ENCODE measurements at places on chromosomes 2 and 18.

GRCh38 chr2:105125428-105125827, 87.6 kb downstream of the MRPS9 start:
- no peak for DNase-seq

- DNase-seq, result no peak
Observed at GRCh38 chr2:27256855-27257454, 5.9 kb downstream of the SLC30A3 start.

DNA sequence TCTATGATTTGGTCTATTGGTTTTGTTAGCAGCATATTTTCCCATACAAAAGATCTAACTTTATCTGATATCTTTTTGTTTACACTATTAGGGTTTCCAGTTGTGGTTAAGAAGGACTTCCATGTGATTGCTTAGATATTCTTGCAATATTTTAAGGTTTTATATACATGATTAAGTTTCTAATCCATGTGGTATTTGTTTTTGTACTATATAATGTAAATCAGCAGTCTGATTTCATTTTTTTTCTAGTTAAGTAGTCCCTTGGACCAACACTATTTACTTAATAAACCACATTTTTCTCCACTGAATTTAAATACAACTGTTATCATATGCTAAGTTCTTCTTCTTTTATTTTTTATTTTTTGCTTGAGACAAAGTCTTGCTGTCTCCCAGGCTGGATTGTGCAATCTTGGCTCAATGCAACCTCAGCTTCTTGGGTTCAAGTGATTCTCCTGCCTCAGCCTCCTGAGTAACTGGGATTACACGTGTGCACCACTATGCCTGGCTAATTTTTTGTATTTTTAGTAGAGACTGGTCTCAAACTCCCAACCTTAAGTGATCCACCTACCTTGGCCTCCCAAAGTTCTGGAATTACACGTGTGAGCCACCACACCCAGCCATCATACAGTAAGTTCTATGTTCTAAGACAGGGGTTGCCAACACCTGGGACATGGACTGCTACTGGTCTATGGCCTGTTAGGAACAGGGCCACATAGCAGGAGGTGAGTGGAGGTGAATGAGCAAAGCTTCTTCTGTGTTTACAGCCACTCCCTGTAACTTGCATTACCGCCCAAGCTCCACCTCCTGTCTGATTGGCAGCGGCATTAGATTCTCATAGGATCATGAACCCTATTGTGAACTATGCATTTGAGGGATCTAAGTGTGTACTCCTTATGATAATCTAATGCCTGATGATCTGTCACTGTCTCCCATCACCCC, 58.5 kb upstream of the RAB27B start:
- DNase-seq, result no peak

DNA sequence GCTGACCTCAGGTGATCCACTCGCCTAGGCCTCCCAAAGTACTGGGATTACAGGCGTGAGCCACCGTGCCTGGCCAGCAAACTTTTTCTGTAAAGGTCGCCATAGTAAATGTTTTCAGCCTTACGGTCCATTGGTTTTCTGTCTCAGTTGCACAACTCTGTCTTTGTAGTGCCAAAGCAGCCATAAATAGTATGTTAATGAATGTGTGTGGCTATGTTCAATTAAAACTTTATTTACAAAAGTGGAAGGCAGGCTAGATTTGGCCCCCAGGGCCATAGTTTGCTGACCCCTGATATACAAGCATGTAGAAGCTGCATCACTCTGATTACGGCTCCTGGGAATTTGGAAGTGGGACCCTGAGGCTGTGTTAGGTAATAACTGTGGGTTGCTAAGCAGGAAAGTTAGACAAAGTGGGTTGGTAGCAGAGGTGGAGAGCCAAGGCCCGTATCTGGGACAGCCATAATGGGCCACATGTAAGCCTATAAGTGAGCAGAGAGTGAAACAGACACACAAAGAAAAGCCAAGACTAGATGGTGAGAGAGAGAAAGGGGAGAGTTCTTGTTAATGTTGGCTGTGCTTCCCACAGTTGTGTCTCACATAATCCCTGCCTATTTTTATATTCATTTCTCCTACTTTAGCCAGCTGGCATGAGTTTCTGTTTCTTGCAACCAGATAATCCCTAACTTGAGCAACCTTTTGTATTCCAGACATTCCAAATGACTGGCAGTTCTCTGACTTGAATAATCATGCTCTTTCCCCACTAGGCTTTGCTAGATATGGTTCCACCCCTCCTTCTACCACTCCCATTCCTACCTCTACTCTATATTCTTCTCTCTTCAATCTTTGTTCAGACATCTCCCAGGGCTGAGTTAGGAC, 223.3 kb upstream of the STON1 start:
- no peak for DNase-seq

- no peak for DNase-seq
Observed at GRCh38 chr2:234950730-234951663, 820 bp upstream of the SH3BP4 start.

GRCh38 chr2:21118302-21118920, 5.4 kb upstream of the TDRD15 start:
- no peak for DNase-seq

GRCh38 chr2:8587920-8588830, 93.7 kb upstream of the ID2 start:
- no peak for DNase-seq

GRCh38 chr2:8300216-8300615, 381.6 kb upstream of the ID2 start:
- no peak for DNase-seq

DNA sequence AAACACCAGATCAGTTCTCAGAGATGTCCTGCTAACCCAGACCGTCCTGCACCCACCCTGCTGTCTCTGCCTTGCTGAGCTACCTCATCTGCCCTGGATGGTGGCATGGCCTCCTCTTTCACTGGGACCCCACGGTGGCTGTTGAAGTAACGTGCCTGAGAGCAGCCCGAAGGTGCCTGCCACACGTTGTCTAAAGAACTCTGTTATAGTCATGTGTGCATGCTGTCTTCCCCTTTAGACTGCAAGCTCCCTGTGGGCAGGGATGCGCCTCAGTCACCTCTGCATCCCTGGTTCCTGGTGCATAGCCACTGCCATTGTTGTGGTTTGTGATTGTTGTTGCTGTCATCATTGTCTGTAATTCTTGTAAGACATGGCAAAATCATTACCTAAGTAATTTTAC, 235.9 kb downstream of the EIPR1 start:
- no peak for DNase-seq

DNA sequence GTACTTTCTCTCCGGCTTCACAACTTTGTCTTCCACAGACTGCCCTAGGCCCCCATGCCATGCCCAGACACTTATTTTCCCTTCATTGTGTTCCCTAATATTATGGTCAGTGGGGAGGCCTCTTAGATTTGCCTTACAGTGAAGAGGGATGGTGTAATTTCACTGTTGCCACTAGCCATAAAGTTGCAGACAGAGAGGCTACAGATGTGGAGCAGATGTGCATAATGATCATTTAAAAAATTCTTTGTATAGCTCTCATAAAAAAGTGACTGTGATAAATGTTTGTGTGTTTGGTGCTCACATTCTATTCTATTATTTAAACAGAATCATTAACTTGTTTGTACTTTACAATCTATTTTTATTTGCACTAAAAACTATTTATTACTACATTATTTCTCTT, 67.5 kb upstream of the FN1 start:
- no peak for DNase-seq

GRCh38 chr2:54052825-54053718, 62.3 kb upstream of the ACYP2 start:
- no peak for DNase-seq

DNA sequence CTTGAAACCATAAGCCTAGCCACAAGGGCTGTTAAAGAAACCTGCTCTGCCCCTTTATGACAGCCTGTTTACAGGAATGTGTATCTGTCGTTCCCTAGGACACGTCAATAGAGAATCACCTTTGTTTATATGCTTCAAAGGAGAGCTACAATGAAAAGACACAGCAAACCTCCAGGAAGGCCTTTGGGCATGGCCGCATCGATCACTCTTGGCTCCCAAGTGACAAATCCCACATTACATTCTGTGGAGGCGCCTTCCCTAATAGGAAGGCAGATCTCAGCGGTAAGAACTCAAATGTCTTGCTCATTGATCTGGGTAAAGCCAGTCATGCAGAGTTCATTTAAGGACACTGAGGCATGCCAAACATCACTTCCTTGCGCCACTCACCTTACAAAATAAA, 26.5 kb downstream of the KIAA2012 start:
- no peak for DNase-seq

GRCh38 chr2:58057707-58058530, 11.3 kb downstream of the VRK2 start:
- DNase-seq, result no peak

- DNase-seq, result no peak
Observed at GRCh38 chr2:171550613-171551012, 28.3 kb downstream of the CYBRD1 start.

GRCh38 chr2:68432696-68433658, 34.1 kb downstream of the FBXO48 start:
- no peak for DNase-seq

DNA sequence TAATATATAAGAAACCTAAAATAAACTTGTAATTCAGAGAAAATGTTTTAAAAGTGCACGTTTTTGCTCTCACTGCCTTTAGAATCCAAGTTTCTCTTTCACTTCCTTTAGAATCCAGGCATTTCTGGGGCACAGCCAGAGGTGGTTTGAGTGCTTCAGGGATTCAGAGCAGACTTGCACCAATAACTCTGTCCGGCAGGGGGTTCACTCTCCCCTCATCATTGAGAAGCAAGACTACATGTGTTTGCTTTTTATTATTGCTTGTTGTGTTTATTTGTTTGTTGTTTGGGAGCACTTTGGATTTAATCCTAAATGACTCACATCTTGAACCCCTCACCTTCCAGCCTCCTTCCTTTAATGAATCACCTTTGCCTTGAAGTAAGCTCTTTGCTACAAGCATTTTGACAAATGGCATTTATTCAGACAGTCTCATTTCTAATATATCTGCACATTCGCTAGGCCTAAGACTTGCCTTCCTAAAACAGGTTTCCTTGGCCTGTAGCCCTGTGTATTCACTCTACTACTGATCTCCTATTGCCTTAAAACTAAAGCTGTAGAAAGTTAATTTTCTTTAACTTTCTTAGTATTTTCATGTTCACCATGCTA, 233.5 kb upstream of the ATP5MC3 start:
- no peak for DNase-seq

DNA sequence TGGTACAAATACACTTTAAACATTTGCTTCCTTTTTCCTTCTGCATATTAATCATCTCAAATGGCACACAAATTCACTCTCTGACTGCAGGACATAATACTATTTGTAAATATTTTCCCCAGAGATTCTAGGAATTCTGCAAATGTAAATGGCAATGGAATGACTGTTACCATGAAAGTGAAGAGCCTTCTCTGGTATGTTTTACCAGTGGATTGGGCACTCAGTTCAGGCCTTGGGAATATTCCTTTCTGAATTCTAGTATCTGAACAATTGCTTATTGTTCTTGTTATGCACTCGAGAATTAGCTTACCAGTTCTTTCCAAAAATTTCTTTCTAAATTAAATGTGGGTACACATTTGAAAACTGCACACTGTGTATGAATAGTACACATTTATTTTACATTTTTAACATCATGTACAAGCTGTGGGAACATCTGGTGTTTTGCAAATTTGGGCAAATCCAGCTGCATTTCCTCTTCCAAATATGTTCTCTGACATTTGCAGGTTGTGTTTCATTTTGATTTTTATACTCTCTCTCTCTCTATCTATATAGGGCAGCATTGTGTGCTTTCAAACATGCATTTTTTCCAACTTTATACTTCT, 289.1 kb downstream of the NBAS start:
- no peak for DNase-seq

- DNase-seq, result no peak
Observed at GRCh38 chr2:71462056-71462605, 8.8 kb downstream of the DYSF start.

DNA sequence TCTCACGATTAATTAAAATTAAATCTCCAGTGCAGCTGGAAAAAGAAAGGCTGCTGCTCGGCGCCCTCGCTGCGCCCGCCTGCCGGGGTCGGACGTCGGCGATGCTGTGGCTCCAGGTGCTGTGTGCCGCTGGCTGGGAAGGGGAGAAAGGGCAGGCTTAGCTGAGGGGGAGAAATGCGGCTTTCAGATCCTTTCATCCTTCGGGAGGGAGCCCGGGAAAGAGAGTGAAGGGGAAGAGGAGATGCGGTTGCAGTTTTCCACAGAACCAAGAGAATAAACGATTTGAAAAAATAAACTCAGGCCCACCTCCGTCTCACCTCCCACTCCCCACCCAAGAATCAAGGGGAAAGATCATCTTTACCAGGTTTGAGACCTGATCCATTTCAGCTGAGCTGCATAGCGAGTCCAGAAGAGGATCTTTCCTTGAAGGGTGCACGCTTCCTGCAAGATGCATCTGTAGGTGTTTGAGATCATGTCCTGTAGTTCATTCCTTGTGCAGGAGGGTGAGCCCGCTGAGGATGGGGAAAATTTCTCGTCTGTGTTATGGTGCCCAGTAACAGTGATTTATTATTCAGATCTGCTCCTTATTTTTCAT, 495 bp downstream of the TMEM169 start:
- no peak for DNase-seq

DNA sequence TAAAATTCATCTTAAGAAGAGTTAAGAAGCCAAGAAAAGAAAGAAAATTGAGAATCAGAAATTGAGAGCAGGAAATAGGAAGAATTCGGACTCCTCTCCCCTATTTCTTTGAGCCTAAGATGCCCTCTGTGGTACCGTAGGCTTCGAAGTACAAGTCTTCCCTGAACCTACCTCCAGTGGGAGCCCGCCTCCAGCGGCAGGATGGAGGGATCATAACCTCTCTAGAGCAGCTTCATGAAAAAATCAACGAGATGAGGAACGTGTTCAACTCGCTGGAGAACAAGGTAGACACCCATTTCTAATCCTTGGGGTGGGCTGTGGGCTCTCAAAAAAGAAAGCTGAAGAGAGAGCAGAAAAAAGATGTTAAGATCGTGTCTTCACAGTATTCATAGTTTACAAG, 36.3 kb downstream of the ARHGEF33 start:
- no peak for DNase-seq

DNA sequence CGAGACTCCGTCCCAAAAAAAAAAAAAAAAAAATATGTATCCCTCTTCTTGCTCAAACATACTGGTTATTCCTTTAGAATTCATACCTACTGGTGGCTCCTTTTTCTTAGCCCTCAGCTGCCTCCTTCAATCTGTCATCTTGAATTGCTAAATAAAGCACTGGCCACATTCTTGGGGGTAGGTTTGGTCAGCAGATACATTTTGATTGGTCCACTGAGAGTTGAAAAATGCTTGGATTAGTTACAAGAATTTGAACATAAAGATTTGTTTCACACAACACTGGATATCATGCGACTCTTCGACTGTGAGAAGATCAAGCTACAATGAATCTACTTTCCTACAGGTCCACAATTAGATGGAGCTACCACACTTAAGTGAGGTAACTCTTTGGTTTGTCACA, 906.1 kb upstream of the SLC39A10 start:
- no peak for DNase-seq

- no peak for DNase-seq
Observed at GRCh38 chr18:63586966-63587365, at the start of gene SERPINB13. SERPINB13 (plus strand) TSS chr18:63587343; CDS start chr18:63588668, 1,325 bp downstream.

All from stimulated activated CD8-positive, alpha-beta memory T cell treated with anti-CD3 and anti-CD28 coated beads, Interleukin-4, amount 100 ng/mL, for 1 hour (primary cell).